ENCODE measurements at places on chromosomes 4 and X. TPM values are rescaled to one million over a fixed set of nuclear protein-coding genes. Genes with fewer than 3 reads are reported as not detected.

- no peak for DNase-seq
- no peaks in the 10 kb centered on the region for H3K4me1 ChIP-seq
- H3K27me3 ChIP-seq = no peaks in the 10 kb centered on the region
- H3K36me3 ChIP-seq = no peaks in the 10 kb centered on the region
These were observed 84.3 kb downstream of the PJA1 start for GRCh38 chrX:69080855-69081465.

LGI2 gene
- total RNA-seq = 4.5 TPM

- no peaks in the 10 kb centered on the region for H3K36me3 ChIP-seq
- H3K27ac ChIP-seq = no peak overlapping the region
- no peaks in the 10 kb centered on the region for H3K27me3 ChIP-seq
- H3K4me1 ChIP-seq = no peaks in the 10 kb centered on the region
- peak; percentile 25 for DNase-seq
These were observed 175.3 kb downstream of the QDPR start for GRCh38 chr4:17336524-17336961.

PAGE2 gene
- not detected for total RNA-seq

FGF16 gene
- 0.43 TPM for total RNA-seq

MAD2L1 gene
- total RNA-seq = 1.1 TPM

GRCh38 chrX:117996408-117996807 is 120.2 kb downstream of the KLHL13 start:
- H3K4me3 ChIP-seq = no peak overlapping the region
- no peaks in the 10 kb centered on the region for H3K27me3 ChIP-seq
- no peaks in the 10 kb centered on the region for H3K36me3 ChIP-seq
- H3K27ac ChIP-seq = no peak overlapping the region
- no peak for DNase-seq

GRCh38 chr4:150569998-150570535 is 11.9 kb upstream of the MAB21L2 start:
- H3K27ac ChIP-seq = no peak overlapping the region
- DNase-seq = no peak

DNA sequence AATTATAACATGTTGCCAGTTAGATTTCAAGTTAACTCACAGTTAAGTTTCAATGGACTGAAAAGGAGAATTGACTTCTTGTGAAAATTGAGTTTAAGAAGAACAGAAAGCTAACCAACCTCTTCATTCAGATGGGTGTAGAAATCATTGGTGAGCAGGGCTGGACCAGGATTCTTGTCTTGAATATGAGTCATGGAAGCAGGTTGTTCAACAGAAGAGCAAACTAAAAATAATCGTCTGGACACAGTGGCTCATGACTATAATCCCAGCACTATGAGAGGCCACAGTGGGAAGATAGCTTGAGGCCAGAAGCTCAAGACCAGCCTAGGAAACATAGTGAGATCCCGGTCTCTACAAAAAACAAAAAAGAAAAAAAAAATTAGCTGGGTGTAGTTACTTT is 98.2 kb downstream of the ARSJ start:
- no peaks in the 10 kb centered on the region for H3K27me3 ChIP-seq
- no peaks in the 10 kb centered on the region for H3K4me1 ChIP-seq
- no peak for DNase-seq
- H3K36me3 ChIP-seq = no peaks in the 10 kb centered on the region
- H3K27ac ChIP-seq = no peak overlapping the region

KLHL5 gene
- 12.6 TPM for total RNA-seq

DNA sequence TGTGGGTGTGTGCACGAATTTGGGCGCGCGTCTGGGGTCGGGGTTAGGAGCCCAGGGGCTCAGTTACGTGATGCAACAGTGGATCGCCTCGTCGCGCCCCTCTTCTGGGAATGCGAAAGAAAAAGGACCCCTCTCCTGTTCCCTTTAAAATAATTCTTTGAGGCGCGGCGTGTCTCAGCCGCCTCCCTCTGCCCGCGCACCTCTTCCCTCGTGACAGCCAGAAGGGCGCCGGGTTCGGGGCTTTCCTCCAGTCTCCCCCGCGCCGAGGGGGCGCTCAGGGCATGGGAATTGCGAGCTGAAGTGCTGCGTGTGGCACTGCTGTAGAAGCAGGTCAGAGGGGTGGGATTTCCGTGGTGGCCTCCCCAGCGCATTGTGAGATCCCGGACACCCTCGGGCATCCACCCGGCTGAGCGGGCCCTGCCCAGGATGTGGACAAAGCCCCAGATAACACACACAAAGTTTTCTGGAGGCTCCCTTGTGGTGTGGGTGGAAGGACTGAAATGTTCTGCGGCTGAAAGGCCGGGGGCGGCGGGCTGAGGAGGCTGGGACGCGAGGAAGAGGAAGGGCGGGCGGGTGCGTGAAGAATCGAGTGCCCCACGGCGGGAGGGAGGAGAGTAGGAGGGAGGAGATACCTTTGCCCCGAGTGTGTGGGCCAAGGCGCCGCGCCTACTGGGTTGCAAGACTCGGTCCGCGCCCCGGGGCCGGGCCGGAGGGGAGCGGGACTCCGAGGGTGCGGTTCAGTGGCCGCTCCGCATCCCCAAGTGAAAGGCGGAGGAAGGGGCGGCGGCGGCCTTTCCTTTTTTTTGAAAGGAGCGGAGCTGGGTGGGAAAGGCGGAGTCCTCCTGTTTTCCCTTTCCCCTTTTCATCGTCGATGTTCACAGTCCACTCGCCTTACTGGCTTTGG is 752 bp downstream of the SEPTIN11 start:
- peak overlapping the region; percentile 86 for H3K27ac ChIP-seq
- peak; percentile 54 for DNase-seq
- H3K36me3 ChIP-seq = no peaks in the 10 kb centered on the region
- H3K4me3 ChIP-seq = peak overlapping the region; percentile 78

DNA sequence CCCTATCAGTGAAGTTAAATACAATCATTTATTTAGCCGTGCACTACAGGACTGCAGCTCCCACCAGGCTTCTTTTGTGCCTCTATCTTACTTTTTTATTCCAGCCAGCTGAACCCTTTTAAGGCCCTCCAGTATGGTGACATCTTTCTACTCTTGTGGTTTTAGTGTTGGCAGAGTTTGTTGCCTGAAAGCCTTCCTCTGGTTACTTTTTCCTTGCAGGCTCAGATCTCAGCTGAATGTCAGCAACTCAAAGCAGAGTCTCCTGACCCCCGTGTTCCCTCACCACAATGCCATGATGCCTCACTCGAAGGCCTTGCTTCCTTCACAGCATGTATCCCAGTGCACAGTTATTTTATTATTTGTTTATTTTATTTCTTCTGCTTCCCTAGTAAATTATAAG is 818.9 kb upstream of the LCORL start:
- H3K27ac ChIP-seq = no peak overlapping the region
- H3K4me3 ChIP-seq = no peak overlapping the region
- H3K4me1 ChIP-seq = no peaks in the 10 kb centered on the region
- H3K36me3 ChIP-seq = no peaks in the 10 kb centered on the region
- no peaks in the 10 kb centered on the region for H3K27me3 ChIP-seq
- no peak for DNase-seq

GRCh38 chr4:141375855-141376254 is 155.2 kb downstream of the ZNF330 start:
- H3K36me3 ChIP-seq = no peaks in the 10 kb centered on the region
- no peaks in the 10 kb centered on the region for H3K4me1 ChIP-seq
- H3K27me3 ChIP-seq = no peaks in the 10 kb centered on the region

APBB2 gene
- 35.0 TPM for total RNA-seq

GPR119 gene
- not detected for total RNA-seq

GRCh38 chr4:63644396-63644795 is 764.9 kb downstream of the TECRL start:
- no peaks in the 10 kb centered on the region for H3K36me3 ChIP-seq
- H3K4me1 ChIP-seq = no peaks in the 10 kb centered on the region
- no peaks in the 10 kb centered on the region for H3K27me3 ChIP-seq
- no peak for DNase-seq
- no peak overlapping the region for H3K4me3 ChIP-seq

- no peaks in the 10 kb centered on the region for H3K27me3 ChIP-seq
- DNase-seq = no peak
- H3K4me3 ChIP-seq = no peak overlapping the region
- H3K27ac ChIP-seq = no peak overlapping the region
- no peaks in the 10 kb centered on the region for H3K4me1 ChIP-seq
- no peaks in the 10 kb centered on the region for H3K36me3 ChIP-seq
These were observed 1382.0 kb downstream of the FAM133A start for GRCh38 chrX:95055991-95056390.

FHIP1A gene
- 15.2 TPM for total RNA-seq

STOX2 gene
- 13.5 TPM for total RNA-seq

DCAF4L1 gene
- total RNA-seq = 0.12 TPM

DNA sequence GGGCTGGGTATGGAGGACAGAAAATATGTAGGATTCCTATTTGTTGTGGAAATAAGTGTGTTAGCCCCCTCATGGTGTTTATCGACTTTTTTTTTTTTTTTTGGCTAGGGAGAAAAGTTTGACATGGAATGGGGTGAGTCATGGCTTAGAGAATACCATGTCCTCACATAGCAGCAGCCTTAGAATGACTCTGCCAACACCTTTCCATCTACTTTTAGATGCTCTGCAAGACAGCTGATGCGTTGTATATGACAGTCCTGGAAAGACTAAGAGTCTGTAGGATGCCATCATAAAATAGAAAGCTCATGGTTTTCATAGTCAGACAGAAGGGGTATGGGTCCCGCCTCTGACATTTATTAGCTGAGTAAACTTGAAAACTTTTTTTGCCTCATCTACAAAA is 37.7 kb downstream of the MTTP start:
- no peak overlapping the region for H3K4me3 ChIP-seq
- H3K4me1 ChIP-seq = no peaks in the 10 kb centered on the region
- no peak for DNase-seq

CASP3 gene
- total RNA-seq = 15.8 TPM

DNA sequence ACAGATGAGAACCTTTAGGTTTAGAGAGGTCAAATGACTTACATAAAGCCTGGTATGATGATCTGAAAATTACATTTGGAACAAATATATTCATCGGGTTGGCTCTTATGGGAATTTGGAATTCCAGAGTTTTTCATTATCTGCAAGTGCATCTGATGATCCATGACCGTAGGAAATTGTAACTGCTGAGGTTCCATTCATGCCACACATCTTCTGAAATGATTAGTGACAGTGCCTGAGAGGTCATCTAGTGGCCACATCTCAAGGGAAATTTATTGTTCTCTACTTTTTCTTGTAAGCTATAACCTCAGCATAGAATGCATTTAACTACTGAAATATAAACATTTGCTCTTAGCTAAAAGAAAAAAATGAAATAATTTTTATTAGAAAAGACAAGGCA is 105.8 kb upstream of the NWD2 start:
- H3K27me3 ChIP-seq = no peaks in the 10 kb centered on the region
- no peaks in the 10 kb centered on the region for H3K36me3 ChIP-seq
- DNase-seq = no peak
- H3K4me1 ChIP-seq = no peaks in the 10 kb centered on the region
- H3K4me3 ChIP-seq = no peak overlapping the region

Measured in heart left ventricle (tissue), 16 donors.